ENCODE measurements at places on chromosomes 6 and 20.

DNA sequence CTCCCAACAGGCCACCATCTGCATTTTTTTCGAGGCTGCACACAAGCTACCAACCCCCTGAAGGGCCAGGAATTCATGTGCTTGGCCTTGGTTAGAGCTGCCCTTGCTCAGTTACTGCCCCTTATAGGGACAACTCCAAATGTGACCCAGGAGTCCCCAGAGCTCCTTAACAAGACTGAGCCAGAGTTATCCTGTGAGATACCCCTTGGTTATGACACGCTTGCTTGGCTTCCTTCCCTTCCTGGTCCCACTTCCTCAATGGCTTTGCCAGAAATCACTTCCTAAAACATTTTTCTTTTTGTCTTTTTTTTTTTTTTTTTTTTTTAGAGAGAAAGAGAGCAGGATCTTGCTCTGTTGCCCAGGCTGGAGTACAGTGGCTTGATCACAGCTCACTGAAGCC, 8.9 kb downstream of the TREM1 start:
- DNase-seq = no peak

- DNase-seq = no peak
Measured at GRCh38 chr6:41470331-41471063, 75.7 kb upstream of the FOXP4 start.

GRCh38 chr6:54801669-54802068, 44.9 kb upstream of the FAM83B start:
- peak; percentile 32 for DNase-seq

GRCh38 chr6:145451029-145451428, 284.3 kb downstream of the EPM2A start:
- no peak for DNase-seq

- peak; percentile 14 for DNase-seq
Measured at GRCh38 chr6:148027201-148027600, 315.4 kb upstream of the SASH1 start.

DNA sequence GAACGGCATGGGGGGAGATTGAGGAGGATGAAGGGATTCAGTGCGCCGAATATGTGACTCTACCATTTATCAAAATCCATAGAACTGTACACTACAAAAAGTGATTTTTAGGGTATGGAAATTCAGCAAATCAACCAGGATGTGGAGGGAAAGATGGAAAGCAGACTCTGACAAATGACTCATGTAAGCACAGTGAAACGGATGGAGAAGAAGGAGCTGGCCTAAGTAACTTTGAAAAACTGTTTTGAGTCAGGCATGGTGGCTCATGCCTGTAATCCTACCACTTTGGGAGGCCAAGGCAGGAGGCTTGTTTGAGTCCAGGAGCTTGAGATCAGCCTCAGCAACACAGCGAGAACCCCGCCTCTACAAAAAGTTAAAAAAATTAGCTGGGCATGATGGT, 39.2 kb downstream of the MUC22 start:
- no peak for DNase-seq

DNA sequence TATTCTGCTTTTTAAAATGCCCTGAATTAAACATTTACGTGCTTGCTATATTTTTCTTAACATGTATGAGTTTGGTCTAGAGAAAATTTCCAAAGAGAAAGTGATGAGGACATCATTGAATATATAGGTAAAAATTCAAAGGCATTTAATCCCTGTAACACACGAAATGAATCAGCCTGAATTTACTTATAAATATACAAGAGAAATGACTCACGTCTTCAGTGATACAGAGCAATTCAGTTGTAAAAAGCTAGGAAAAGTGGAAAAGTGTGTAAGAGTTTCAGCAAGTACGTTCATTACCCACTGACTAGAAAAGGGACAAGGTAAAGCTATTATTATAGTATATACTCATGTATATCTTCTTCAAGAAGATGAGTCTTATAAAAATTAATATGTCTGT, 124.8 kb downstream of the HIVEP1 start:
- no peak for DNase-seq

DNA sequence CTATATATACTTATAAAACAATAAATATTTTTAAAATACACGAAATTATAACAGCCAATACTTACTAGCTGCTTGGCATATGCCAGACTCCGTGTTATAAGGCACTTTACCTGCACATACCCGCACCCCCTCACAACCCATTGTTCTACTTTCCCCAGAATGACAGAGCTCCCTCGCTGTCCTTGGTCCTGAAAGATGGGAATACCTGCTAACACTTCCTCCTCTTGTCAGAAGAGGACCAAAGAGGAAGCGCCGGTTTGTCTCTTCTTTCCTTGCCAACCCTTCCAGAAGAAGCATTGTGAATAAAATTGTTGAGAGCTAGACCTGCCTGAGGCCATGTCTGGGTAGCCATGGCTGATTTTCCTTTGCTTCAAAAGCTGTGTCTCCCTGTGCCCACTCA, 149.3 kb downstream of the PTPRT start:
- DNase-seq = no peak

DNA sequence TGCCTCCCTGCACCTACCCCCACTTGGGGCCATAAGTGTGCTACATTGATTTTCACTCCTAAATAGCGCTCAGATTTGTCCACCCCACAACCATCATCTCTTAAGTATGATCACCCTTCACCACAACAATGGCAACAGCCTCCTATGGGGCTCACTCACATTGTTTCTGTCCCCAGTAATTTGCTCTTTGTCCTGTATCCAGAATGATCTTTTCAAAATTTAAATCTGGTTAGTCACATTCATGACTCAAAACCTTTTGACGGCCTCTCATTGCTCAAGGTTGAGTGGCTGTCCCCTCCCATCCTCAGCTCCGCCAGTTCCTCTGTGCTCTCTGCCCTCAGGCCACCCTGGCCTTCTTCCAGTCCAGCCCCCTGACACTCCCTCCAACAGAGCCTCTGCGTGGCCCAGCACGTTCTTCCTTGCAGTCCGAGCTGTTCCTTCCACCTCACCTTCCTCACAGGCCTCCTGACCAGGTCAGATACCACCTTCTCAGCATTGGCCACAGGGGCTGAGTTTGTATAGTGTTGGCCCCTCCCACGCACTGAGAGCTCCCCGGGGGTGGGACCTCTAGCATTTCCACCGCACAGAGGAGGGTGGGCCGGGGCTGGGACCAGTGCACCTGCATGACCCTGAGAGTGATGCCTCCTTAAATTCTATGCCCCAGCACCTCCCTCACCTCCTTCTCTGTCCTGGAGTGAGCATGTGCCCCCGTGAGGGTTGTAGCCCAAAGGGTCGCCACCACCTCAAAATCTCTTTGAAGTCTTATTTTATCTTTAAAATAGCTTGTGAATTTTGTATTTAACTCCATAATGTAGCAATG, 2.4 kb upstream of the PPP1R3G start:
- DNase-seq = no peak

DNA sequence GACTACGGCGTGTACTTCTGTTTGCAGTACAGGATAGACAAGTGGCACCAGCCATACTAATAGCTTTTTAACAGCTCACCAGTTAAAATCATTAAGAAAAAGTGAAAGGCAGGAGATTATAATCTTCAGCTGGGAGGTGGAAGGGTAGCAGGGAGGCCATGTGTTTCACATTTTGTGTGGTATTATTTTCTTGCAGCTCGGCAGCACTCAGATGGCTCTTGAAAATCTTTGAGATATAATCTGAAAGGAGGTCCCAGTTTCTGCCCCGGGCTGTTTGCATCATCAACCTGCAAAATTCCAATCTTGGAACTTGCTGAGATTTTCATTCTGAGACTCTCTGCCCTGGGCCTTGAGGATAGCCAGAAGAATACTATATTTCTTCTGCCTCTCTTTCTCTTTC, 87.5 kb upstream of the HDAC2 start:
- DNase-seq = no peak

DNA sequence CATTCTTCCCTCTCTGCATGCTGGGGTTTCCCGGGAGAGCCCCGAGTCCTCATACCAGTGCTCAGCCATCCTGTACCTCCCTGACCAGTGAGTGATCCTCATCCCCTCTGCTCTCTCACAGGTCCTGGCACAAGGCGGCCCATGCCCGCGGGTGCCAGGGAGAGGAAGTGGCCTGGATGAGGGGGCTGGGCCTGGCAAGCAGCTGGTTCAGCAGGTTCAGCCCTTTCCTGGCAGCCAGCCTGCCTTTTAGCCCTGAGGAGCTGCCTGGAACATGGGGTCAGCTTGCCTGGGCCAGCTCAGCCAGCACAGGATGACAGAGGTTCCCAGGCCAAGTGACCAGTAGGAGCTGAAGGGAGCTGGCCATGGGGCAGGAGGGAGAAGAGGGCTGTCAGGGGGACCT, 10.9 kb downstream of the MOCS1 start:
- DNase-seq = no peak

DNA sequence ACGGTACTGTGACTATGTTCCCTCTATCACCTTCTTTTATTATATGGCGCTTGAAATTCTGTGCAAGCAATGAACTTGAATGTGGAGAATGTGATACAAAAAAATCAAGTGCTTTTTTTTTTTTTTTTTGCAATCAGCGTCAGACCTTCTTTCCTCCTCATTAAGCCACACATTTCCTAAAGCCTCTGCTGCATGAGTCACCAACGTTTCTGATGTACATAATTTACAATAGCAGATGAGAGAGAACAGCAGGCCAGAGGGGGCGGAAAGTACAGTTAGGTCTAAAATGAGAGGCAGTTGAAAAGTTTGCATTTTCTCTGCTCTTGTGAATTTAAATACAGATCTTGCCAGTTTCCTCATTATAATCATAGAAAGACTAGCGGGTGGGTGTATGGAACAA, 114.6 kb upstream of the RIPOR2 start:
- no peak for DNase-seq

- DNase-seq = no peak
Measured at GRCh38 chr6:78701407-78701806, 165.9 kb upstream of the IRAK1BP1 start.

DNA sequence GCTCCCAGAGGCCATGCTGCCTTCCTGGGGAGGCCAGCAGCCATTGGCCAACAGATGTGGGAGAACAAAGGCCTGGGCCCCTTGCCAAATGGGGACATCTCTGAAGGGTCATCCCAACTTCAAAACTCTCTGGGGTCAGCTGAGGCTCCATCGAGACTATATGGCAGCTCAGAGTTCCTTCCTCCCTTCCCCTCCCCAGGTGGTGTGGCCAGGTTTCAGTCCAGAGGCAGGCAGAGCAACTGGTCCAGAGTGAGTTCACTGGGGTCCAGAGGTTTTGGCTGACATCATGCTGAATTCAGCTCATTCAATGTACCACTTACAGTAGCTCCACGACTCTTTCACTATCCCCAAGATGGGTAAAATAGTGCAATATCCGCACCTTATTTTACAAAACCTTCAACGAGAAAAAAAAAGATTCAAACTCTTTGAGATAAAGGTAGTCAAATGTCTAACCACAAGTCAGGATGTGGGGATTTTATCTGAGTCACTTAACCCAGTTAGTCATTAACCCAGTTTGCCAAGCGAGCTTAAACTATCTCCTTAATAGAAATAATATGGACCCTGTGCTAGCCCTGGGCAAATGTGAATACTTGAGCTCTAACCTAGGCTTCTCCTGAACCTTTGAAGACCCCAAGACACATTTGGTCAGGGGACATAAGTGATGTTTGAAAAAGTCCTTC, 108.4 kb upstream of the PLEKHG1 start:
- no peak for DNase-seq

GRCh38 chr6:28988536-28989311, 16.4 kb downstream of the ZNF311 start:
- DNase-seq = no peak

- no peak for DNase-seq
Measured at GRCh38 chr6:46217671-46218131, 46.9 kb upstream of the ENPP5 start.

GRCh38 chr6:7021301-7021700, 86.5 kb upstream of the RREB1 start:
- no peak for DNase-seq

- DNase-seq = no peak
Measured at GRCh38 chr6:18324706-18325042, 60.3 kb upstream of the DEK start.

DNA sequence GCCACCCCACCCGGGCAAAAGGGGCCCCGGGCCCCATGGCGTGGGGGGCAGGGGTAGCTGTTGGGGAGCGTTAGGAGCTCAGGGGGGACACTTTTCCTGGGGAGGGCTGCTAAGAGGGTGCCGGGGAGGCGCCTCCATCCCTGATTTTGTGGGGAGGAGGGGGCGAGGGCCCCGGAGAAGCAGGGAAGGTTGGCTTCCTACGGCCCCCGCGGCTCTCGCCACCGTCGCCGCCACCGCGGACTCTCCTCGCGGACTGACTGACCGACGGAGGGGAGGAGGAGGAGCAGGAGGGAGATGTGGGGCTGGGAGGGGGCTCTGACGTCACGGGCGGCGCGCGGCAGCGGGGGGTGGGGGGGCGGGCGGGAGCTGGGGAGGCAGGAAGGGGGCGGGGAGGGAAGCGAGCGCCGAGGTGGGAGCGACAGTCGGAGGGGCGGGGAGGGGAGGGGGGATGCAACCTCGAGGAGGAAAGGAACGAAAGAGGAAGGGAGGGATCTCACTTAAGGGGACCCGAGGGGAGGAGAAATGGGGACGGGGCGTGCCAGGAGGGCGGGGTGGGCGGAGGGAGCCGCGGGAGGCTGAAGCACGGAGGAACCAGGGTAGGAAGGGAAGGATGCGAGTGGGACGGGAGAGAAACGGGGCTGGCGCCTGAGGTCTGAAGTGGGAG, 5.1 kb downstream of the GABBR1 start:
- no peak for DNase-seq

DNA sequence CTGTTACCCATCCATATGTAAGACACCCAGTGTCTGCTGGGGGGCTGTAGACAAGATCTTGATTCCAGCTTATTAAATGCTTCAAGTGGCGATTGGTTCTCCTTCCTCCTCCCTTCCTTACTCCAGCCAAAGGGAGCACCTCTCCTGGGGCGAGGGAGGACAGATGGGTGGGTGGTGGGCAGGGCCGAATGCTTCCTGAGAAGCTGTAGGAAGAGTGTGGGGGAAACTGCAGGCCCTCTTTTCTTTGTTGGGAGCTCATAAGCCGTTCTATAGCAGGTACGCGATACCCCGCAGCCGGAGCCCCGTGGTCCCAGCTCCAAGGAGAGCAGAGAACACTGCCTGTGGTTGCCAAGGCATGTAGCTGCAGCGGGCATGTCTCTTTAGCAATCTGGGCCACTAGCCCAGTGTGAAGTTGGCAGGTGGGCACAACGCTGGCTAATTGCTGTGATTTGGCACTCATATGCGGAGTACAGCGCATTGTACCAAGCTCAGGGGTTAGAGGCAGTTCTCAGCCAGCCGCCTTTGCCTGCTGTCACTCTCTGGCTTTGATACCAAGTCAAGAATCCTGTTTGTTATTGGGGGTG, 14.7 kb upstream of the KCNG1 start:
- no peak for DNase-seq

GRCh38 chr6:87832025-87832825, 130.2 kb upstream of the AKIRIN2 start:
- DNase-seq = no peak

GRCh38 chr6:16883414-16883813, 122.2 kb upstream of the ATXN1 start:
- no peak for DNase-seq

GRCh38 chr6:150336299-150336698, 32.5 kb upstream of the IYD start:
- no peak for DNase-seq

- no peak for DNase-seq
Measured at GRCh38 chr20:44218446-44218845, 7.9 kb upstream of the OSER1 start.

- DNase-seq = no peak
Measured at GRCh38 chr6:11467364-11467763, 70.2 kb upstream of the TMEM170B start.
